Right atrium auricular region (tissue), 2 donors: ENCODE measurements at places on chromosomes 11 and 22.

GRCh38 chr22:45879552-45879949 is 97.4 kb downstream of the WNT7B start:
- DNase-seq = no peak

GRCh38 chr11:126790550-126791081 is 210.0 kb downstream of the KIRREL3 start:
- DNase-seq = no peak

- DNase-seq = no peak
Measured at GRCh38 chr11:64298966-64299846, 952 bp upstream of the CATSPERZ start.

GRCh38 chr11:20066783-20067156 is 93.5 kb downstream of the DBX1 start:
- no peak for DNase-seq
